Germinal center (tissue), 1 donor: ENCODE measurements at places on chromosomes 3 and 15.
A peak's percentile ranks its signal among the peaks of the same experiment; 100 is the strongest.

DNA sequence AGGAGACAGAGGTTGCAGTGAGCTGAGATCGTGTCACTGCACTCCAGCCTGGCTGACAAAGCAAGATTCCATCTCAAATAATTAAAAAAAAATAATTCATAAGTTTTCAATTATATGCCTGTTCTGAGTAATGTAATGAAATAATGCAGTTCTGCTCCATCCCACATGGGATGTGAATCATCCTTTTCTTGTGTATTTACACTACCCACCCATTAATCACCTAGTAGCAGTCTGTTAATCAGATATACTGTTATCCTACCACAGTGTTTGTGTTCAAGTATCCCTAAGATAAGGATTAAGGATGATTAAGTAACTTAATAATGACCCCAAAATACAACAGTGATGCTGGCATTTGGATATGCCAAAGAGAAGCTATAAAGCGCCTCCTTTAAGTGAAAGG, 38.8 kb downstream of the PIGB start:
- DNase-seq = no peak

DNA sequence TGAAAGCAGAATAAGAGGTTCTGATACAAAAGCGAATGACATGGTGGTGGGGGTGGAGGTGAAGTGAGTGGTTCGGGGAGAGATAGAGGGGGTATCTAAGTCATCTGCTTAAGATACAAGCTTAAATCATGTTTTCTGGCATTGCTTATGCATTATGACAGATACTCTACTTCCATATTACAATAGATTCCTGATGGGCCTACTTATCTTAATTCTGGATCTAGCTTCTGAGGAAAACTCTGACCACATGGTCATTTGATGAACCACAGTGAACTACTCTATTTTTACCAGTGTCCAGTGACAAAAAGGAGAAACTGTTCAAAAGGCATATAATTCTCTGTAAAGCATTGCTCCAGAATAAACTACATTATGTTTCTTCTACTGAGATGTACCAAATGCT, 673.7 kb upstream of the CCDC54 start:
- DNase-seq = no peak

- peak; percentile 49 for DNase-seq
Observed at GRCh38 chr3:11288786-11289637, 16.8 kb downstream of the ATG7 start.

- no peak for DNase-seq
Observed at GRCh38 chr15:79721256-79721655, 175.6 kb downstream of the MTHFS start.

GRCh38 chr3:149150436-149150835, 21.0 kb downstream of the HPS3 start:
- no peak for DNase-seq

- no peak for DNase-seq
Observed at GRCh38 chr15:34656005-34656796, 72.8 kb upstream of the GOLGA8B start.

- no peak for DNase-seq
Observed at GRCh38 chr3:169479314-169479939, 184.1 kb downstream of the MECOM start.

DNA sequence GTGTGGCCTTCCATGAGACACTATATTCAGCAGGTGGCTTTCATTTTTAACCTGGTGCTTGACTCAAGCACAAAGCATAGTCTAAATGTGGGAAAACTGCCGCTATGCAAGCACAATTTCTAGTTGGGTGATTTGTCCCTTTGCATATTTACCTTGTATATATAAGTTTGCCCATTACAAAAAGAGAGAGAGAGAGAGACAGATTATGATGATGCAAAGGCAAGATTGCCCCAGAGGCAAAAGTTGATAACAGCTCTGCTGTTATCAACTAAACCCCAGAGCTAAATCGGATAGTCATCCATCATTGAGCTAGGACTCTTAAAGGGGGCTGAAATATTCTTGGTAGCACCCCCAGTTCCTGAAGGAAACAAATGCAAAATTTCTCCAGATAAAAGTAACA, 141.5 kb downstream of the AQP9 start:
- DNase-seq = no peak

DNA sequence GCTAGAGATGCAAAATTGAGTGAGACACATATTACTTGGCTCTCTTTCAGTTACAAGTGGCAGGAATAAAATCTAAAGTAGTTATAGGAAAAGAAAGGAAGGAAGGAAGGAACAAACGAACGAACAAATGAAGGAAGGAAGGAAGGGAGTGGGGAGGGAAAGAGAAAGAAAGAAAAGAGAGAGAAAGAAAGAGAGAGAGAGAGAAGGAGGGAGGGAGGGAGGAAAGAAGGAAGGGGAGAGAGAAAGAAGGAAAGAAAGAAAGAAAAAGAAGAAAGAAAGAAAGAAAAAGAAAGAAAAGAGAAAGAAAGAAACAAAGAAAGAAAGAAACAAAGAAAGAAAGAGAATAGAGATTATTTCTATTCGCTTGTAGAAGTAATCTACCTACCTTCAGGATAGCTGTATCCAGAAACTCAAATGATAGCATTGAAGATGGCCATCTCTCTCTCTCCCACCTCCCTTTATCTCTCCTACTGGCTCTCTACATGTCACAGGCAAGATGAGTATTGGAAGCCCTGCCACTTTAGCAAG, 229.7 kb upstream of the TLE3 start:
- no peak for DNase-seq

- no peak for DNase-seq
Observed at GRCh38 chr3:120773932-120774331, 31.4 kb downstream of the GTF2E1 start.

- no peak for DNase-seq
Observed at GRCh38 chr15:93235926-93236780, 147.1 kb upstream of the RGMA start.

DNA sequence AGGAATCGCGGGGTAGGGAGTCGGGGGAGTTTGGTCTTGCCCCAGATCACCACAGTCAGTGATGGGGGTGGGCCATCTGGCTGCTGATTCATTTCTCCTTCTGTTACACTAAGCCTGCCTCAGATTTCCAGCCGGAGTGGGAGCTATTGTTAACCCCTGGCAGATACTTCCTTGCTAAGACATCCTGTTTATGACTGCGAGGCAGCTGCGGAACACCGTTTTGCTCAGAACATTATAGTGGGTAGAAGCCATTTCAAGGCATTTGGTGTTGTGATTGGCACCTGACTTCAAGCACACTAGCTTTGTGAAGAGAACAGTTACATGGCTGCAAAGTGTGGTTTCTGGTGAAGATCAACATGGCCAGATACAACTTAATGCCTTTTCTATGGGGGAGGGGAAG, 73.8 kb downstream of the FLNB start:
- DNase-seq = no peak

DNA sequence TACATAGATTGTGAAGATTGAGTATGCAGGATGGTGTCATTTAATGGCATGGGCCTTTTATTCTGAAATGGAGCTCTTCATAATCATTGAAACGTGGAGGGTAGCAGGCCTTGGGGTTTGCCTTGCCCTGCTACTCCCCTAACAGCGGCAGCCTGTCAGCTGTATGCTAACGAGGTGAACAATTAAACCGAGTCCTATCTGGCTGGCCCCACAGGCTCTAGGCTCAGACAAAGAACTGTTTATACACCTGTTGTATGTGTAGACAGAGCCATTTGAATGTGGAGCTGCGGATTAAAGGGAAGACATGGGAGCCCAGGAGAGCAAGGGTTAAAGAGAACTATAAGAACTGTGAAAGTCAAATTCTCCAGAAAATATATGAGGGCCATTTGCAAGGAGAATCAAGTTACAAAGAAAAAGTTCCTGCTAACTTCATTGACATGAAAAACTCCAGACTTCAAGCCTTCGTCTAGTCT, 116.7 kb upstream of the CGNL1 start:
- no peak for DNase-seq

DNA sequence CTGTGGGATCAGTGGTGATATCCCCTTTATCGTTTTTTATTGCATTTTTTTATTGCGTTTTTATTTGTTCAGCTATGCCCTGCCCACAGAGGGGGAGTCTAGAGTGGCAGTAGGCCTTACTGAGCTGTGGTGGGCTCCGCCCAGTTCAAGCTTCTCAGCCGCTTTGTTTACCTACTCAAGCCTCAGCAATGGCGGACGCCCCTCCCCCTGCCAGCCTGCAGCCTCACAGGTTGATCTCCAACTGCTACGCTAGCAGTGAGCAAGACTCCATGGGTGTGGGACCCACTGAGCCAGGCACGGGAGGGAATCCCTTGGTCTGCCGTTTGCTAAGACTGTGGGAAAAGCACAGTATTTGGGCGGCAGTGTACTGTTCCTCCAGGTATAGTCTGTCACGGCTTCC, 500.6 kb upstream of the MCTP2 start:
- no peak for DNase-seq
